Germinal center (tissue), 1 donor: ENCODE measurements at places on chromosomes 3 and 15.
A peak's percentile ranks its signal among the peaks of the same experiment; 100 is the strongest.

- DNase-seq = no peak
These were observed 93.1 kb downstream of the TBC1D2B start for GRCh38 chr15:77984446-77984861.

DNA sequence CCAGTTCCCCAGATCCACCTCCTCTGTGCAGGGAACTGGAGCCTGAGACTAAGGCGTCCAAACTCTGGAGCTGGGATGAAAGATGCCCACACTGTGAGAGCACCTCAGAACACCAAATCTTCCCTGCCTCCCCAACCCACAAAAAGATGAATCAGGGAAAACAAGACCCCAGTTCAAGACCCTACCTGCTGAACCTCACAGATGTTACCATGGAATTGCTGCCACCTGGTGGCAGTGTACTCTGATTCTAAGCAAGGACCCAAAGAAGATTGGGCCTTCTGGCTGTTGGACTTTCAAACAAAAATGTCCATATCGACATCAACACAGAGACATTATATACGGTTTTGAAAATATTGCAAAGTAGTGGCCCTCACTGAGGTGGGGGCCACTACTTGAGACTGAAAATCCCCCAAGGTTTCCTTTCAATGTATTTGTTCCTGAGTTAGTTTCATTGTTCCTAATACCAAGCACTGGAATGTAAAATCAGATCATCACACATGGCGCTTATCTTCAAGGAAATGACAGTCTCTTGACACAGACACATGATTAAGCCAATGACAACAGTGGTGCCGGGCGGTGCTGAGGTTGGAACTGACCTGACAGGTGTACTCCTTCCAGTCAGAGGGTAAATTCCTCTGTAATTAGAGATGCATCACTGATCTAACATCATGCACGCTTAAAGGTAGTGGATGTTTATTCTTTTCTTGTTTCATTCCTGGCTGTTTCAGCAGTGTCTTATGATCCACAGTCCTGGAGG lies 67.6 kb downstream of the SLC6A11 start:
- no peak for DNase-seq

DNA sequence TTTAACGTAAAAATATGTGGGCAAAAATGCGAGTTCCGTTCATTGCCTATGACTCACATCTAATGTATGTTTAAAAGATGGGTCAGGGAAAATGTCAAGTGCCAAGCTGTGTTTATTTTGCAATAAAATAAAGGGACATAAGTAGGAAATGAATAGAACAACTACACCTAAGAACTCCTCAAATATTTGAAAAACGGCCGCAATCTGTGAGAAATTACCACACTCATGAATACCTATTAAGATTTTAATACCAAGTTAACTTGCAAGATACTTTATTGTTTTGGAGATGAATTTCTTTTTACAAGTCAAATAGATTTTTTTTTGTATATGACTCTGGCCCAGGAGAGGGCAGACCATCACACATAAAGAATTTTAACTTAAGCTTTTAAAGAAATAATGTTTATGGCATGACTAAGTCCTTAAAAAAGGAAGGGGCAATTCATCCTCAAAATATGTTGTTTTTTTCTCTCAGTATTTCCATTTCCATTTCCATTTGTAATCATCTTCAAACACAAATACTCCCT lies 152.7 kb downstream of the SUCNR1 start:
- DNase-seq = no peak

DNA sequence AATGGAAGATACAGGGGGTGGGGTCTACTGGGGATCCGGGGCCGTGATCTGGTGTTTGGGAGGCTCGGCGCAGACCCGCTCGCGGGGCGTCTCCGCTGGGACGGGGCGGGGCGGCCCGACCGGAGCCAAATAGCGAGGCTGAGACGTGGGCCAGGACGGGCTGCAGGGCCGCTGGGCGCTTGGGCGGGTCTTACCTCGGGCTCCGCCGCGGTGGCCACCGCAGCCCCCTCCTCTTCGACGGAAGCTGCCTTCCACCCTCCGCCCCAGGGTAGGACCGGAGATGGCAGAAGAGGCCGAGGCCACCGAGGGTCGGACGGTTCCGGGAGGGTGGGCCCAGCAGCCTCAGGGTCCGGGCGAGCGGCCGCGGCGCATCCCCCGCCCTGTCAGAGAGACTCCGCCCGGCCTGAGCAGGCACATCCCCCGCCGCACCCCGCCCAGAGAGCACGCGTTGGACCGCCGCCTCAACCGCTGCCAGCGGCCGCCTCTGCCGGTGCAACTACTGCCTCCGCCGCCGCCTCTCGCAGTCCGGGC lies 399 bp downstream of the MYO9A start:
- DNase-seq = peak; percentile 76

DNA sequence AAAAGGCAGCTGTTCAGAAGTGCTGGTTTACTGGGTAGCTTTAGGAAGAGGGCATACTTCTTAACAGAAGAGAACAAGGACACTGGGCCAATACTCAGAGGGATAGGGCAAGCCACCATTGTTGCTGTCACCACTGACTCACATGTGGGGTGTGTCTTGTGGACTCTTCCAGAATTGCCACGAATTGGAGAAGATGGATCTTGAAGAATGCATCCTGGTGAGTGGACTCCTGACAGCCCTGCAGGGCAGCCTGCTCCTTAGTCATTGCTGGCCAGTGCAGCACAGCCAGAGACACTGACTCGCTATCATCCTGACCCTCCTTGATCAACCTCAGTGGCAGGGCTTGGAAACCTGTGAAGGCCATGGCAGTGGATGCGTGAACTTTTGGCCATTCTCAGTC lies 62.3 kb downstream of the UBP1 start:
- no peak for DNase-seq

GRCh38 chr3:71171247-71171646 lies 412.3 kb downstream of the FOXP1 start:
- DNase-seq = no peak

GRCh38 chr15:68693071-68693470 lies 114.3 kb downstream of the CORO2B start:
- no peak for DNase-seq

DNA sequence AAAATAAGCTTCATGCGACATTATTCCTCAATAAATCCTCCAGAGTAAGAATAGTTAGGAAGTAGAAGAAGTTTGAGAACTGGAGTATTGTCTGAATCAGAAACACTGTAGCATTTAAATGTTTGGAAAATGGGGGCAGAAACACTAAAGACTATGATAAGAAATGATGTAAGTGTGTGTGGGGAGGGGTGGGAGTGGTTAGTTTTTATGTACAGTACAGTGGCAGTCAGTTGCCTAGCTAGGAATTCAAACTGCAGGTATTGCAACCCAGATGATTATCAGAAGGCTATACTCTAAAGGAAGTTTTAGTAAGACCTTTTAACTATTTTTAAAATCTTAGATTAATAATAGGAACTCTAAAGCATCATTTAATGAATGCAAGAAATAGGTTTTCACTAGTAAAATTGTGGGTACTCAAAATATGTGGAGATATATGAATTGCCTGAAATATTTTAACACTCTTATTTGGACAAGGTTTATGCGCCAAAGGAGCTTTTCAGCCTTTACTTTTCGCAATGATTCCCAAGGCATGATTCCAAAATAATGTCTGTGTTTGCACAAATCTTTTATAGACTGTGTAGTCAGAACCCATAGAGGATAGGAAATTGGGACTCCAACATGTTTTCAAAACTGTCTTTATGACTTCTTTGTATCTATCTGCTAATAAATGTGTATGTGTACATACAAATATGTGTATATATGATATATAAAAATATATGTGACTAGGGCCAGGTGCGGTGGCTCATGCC lies 8.0 kb upstream of the CCDC50 start:
- no peak for DNase-seq

- no peak for DNase-seq
These were observed 114.5 kb downstream of the MEGF11 start for GRCh38 chr15:66138892-66139590.

DNA sequence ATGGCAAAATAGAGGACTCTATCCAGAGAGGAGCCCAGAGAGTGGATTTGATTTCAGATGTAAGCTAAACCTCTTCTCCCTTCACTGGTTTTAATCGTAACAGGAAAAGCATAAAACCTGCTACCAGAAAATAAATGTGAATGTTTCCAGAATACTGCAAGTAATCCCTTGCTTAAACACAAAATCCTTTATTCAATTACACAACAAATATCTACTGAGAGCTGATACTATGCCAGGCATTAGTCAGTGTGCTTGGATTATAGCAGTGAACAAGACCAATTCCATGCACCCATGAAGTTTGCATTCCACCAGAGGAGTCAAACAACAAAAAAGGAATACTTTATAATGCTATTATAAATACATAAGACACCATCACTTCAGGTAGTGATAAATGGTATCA lies 15.1 kb downstream of the AVEN start:
- DNase-seq = no peak

DNA sequence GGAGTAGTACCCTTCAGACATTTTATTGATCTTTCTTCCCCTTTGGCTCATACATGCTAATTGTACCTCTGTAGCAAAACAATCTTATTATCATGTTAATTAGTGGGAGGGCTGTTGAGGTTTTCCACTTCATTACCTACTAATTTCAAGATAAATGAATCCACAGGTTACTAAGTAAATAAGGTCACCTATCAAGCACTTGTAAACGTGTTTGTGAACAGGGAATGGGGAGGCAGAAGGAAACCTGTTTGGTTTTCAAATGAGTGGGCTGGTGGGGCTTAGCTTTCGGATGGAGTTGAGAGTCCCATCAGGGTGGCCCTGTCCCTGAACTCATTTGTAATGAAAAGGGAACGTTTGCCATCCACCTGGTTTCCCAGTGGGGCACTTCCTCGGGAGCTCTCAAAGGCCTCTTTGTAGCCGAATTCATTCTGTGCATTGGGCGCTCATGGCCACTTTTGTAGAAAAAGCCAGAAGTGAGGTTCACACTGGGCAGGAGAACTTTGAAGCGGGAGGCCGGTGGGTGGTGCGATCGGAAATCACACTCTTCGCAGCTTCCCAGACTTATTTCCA lies 419.8 kb upstream of the NR2F2 start:
- DNase-seq = no peak

GRCh38 chr15:70275461-70276138 lies 177.9 kb upstream of the TLE3 start:
- no peak for DNase-seq

- no peak for DNase-seq
These were observed 201.6 kb downstream of the KCNAB1 start for GRCh38 chr3:156321945-156322344.

DNA sequence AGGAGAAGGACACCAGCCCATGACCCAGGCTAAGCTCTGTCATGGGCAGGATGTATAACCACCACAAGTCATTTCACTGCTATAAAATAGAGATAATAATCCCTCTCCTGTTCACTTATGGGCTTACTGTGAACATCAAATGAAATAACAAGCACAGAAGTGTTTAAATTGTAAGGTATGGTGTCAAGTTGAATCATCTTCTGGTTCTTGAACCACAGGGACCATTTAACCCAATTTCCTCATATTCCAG lies 44.3 kb upstream of the TLE3 start:
- DNase-seq = no peak

DNA sequence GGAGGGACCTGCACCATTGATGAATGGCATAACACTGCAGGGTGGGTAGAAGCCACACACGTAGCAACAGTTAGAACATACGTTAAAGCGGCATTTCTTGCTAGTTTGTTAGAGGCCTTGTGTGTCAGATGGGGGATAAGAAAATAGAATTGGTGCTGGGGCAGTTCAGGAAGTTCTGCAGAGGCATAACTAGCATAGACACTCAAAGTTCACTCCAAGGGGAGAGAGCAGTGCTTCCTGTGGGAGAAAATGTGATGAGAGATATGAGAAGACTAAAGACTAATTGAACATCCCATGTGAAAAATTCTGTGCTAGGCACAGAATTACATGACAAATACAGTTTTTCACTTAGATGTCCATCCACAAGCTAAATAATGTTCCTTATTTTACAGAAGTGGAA lies 327.1 kb downstream of the ZNF621 start:
- DNase-seq = no peak

DNA sequence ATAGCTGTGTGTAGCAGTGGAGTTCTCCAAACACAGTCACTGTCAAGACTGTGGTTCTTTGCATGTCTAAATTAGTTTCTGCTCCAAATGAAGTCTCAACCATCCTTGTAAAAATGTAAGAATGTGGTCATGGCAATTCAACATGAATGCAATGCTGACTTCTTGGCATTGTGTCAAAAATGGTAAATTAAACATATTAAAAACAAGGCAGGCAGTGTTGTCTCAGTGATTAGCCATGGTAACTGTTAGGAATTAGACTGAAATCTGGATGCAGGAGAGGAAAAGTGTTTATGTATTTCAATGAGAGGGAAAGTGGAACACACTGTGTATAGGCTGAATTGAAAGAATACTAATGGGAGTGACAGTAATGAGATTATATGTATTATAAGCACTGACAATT lies 597.2 kb downstream of the EDEM1 start:
- no peak for DNase-seq

- no peak for DNase-seq
These were observed 30.4 kb downstream of the ZNF662 start for GRCh38 chr3:42936157-42936981.
